Activated CD4-positive, alpha-beta T cell treated with anti-CD3 and anti-CD28 coated beads, Interleukin-2, Interleukin-4, amounts not matched to agents 100 ng/mL and 50 ng/mL, durations not matched to agents 16 hours and 8 hours (primary cell): ENCODE measurements at places on chromosomes 5 and 9.

GRCh38 chr5:68408345-68408871 lies 192.9 kb downstream of the PIK3R1 start:
- no peak for DNase-seq

DNA sequence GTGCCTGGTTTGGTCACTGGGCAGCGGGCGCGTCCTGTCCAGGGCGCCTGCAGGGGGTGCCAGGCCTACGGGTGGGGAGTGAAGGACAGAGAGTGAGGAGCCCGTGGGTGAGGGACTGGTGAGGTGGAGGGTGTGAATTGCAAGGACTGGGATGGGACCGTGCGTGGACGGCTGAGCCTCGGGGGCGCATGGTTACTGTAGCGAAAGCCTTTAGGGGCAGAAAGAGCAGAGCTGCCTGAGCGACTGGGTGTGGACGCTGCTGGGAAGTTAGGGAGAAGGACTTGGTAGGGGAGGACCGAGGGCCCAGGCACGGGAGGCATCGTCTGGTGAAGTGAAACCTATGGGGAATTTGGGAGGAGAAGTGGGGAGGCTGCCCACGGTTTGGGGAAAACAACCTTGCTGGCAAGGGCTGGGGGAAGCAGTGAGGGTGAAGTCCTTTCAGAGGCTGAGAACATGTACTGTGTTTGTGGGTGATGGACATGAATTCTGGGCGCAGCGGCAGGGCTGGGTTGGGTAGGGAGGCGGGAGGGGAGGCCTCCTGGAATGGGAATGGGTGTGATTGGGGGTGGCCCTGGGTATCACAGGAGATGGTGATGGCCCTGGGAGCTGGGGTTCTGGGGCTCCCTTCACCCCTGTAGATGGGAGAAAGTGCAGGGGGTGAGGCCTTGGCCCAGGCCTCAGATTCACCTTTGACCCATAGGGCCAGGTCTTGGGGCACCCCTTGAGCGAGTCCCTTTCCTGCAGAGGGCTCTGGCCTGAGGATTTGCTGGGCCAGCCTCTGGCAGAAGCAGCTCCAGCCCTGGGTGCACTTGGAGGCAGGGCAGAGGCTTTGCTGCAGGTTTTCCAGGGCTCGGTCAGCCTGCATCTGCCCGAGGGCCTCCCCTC lies 1.7 kb upstream of the TOR4A start:
- DNase-seq = no peak

- no peak for DNase-seq
Measured at GRCh38 chr5:176620333-176620981, 9.9 kb downstream of the SNCB start.

GRCh38 chr5:143025376-143025775 lies 255.2 kb downstream of the ARHGAP26 start:
- no peak for DNase-seq

- DNase-seq = no peak
Measured at GRCh38 chr5:176851871-176852658, 41.7 kb downstream of the UNC5A start.
